Upper lobe of right lung (tissue), 1 donor: ENCODE measurements at places on chromosomes 16 and 17.

GRCh38 chr16:622920-623280 is 7.9 kb upstream of the WFIKKN1 start:
- H3K4me3 ChIP-seq, result no peak overlapping the region
- no peak for DNase-seq
- H3K27ac ChIP-seq, result no peak overlapping the region
- peaks cover 13% of the 10 kb centered on the region for H3K4me1 ChIP-seq
- H3K36me3 ChIP-seq, result peaks cover 11% of the 10 kb centered on the region

- H3K36me3 ChIP-seq, result no peaks in the 10 kb centered on the region
- H3K27ac ChIP-seq, result no peak overlapping the region
- DNase-seq, result no peak
- no peaks in the 10 kb centered on the region for H3K4me1 ChIP-seq
Observed at GRCh38 chr17:45677770-45678169, 106.3 kb upstream of the CRHR1 start.

GRCh38 chr16:13307255-13307654 is 405.9 kb downstream of the SHISA9 start:
- no peak for DNase-seq
- H3K27me3 ChIP-seq, result no peaks in the 10 kb centered on the region
- no peaks in the 10 kb centered on the region for H3K4me1 ChIP-seq
- H3K36me3 ChIP-seq, result no peaks in the 10 kb centered on the region

DNA sequence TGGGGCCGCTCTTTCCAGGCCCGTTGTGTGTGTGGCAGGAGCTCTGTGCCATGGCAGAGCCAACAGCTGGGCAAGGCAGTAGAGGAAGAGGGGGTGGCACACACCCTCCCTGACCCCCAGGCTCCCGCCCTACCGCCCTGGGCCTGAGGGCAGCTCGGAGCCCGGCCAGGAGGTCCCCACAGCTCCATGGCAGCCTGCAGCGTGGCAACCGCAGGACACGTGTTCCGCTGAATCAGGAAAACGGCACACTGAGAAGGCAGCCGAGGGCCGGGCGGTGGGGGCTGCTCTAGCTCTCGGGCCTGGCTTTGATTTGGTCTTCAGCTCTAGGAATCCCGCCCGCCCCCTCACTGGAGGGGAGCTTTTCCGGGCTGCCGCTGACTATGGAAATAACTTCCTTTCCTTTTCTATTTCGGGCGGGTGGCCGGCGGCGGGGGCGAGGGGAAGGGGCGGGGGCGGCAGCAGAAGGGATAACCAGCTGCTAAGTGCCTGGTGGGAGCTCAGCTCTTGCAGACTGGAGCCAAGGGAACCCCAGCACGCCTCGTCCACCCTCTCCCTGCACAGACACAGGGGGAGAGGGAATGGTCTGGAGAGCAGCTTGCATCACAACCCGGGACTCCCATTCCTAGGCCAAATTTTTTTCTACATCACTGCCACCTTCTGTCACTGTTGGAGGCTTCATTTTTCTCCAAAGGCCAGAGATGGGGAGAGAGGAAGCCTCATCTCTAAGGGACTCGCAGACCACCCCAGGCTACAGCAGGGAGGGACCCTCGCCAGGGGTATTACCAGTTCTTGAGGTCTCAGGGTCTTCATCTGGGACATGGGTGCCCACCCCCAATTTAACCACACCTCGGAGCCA is 24.8 kb upstream of the MRPS23 start:
- H3K27ac ChIP-seq, result peak overlapping the region; percentile 80
- H3K4me3 ChIP-seq, result peak overlapping the region; percentile 21
- no peak for DNase-seq
- H3K4me1 ChIP-seq, result peaks cover 39% of the 10 kb centered on the region

DNA sequence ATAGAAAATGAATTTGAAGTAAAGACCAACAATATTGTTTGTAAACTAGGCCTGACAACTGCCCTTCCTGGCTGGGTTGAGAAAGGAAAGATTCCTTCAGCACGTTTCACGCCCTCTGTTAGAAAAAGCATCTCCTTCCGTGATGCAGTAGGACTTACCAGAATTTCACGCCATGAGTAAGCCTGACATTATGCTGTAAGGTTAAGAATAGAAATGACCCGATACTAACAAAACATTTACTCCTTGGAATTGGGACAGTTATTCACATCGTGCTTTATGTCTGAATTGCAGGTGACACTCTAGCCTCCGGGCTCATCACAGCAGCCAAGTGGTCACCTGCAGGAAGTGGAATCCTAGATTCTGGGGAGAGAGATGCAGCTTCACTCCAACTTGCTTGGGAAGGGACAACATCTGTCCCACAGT is 17.5 kb downstream of the MARCHF10 start:
- no peak for DNase-seq
- H3K4me1 ChIP-seq, result no peaks in the 10 kb centered on the region
- H3K27me3 ChIP-seq, result no peaks in the 10 kb centered on the region
- H3K27ac ChIP-seq, result no peak overlapping the region

- H3K27me3 ChIP-seq, result no peaks in the 10 kb centered on the region
- H3K4me3 ChIP-seq, result no peak overlapping the region
- H3K4me1 ChIP-seq, result no peaks in the 10 kb centered on the region
- no peaks in the 10 kb centered on the region for H3K36me3 ChIP-seq
- DNase-seq, result peak; percentile 50
Observed at GRCh38 chr17:79645022-79645776, 34.3 kb upstream of the RBFOX3 start.

DNA sequence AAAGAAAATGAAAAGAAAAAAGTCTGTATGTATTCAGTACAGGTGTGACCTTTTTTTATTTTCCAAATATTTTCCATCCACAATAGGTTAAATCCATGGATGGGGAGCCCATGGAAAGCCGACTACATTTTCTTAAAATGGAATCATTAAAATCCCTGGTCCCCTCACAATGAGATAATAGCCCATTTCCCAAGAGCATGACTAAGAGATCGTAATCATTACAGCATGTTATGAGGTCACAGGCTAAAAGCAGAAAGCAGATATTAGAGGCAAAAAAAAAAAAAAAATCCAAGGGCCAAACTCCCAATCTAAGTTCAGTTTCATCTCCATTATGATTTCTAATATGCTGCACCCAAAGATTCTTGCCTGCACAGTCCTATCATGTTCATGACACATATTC is 44.7 kb downstream of the CYTH1 start:
- H3K4me3 ChIP-seq, result peak overlapping the region; percentile 67
- H3K4me1 ChIP-seq, result peaks cover 51% of the 10 kb centered on the region
- H3K36me3 ChIP-seq, result no peaks in the 10 kb centered on the region
- peak overlapping the region; percentile 89 for H3K27ac ChIP-seq

DNA sequence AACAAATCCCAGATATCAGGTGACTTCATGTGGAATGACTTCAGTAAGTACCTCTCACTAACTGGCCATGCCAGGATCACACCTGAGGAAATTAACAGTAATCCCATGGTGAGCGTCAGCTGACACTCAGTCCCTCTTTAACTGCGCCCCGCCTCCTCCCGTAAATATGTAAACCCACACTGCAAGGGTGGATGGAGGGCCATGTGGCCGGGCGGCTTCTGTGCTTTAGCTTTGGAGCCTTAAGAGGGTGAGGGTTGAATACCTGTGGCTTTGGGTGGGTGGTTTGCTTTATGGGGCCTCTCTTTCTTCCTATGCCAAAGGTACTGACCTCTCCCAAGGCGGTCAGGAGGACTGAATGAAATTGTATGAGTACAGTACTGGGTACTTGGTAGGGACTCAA is 141.7 kb downstream of the MRM1 start:
- H3K36me3 ChIP-seq, result no peaks in the 10 kb centered on the region
- no peaks in the 10 kb centered on the region for H3K4me1 ChIP-seq
- no peak overlapping the region for H3K4me3 ChIP-seq
- H3K27me3 ChIP-seq, result no peaks in the 10 kb centered on the region

DNA sequence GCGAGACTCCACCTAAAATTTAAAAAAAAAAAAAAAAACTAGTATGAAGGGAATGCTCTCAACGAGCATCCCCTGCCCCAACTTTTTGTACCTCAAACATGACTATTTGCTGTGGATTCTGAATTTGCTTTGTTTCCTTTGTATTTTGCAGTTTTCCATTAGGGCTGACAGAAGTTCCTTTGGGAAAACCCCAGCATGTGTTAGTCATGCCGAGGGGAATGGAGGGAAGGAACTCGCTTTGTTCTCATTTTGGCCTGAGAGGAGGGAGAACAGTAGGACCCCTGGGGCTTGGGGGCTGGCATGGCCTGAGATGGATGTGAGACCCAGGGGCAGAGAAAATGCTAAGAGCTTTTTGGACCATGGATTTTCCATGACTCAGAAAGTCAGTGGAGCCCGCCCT is 20.5 kb downstream of the KRT9 start:
- no peaks in the 10 kb centered on the region for H3K36me3 ChIP-seq
- H3K4me1 ChIP-seq, result peaks cover 14% of the 10 kb centered on the region
- H3K27me3 ChIP-seq, result no peaks in the 10 kb centered on the region

DNA sequence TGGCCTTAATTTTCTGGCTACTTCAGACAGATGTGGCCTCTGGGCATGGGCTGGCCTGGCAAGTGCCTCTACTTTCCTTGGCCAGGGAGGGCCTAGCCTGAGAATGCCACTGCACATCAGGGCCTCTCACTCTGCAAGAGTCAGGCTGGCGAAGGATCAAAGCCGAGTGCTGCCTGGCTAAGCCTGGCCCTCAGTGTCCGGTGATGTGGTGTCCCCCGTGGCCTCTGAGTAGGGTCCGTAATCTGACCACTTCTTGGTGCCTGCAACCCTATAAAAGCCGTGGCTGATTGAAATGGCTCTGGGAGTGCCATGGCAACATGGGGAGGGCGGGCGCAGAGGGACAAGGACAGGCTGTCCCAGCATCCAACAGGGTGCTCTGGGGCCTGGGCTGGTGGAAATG is 30.2 kb downstream of the TBX4 start:
- H3K27me3 ChIP-seq, result no peaks in the 10 kb centered on the region
- no peak overlapping the region for H3K4me3 ChIP-seq
- H3K36me3 ChIP-seq, result no peaks in the 10 kb centered on the region
- no peak for DNase-seq
- no peak overlapping the region for H3K27ac ChIP-seq

GRCh38 chr17:83088909-83089308 is 9.5 kb downstream of the METRNL start:
- H3K36me3 ChIP-seq, result peaks cover 40% of the 10 kb centered on the region
- H3K4me1 ChIP-seq, result peaks cover 52% of the 10 kb centered on the region
- H3K27ac ChIP-seq, result no peak overlapping the region
- H3K27me3 ChIP-seq, result no peaks in the 10 kb centered on the region

DNA sequence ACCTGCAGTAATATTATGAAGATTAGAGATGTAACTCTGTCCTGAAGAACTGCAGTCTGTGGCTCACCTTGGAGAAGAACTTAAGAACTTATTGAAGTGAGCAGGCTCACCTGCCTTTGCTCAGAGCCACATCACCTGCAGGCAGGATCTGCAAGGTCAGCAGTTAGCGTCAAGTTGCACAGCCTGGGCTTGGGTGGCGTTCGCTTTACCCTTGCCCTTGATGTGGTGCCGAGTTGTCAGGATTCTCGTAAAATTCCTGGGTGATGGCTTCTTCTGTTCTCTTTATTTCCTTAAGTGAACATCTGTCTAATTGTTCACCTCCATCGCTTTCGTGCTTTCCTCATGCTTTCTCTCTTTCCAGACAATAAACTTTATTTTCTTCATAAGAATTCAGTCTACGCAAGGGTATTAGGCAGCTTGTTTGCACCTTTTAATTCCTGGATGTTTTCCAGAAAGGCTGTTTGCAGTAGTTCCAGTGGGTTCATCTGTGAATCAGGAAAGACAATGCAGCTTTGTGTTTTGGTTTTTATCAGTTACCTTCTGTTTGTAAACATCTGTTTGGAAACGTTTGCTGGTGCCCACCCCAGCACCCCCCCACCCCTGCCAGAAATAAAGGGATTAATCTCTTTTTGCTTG is 254.3 kb downstream of the WWOX start:
- no peaks in the 10 kb centered on the region for H3K36me3 ChIP-seq
- no peak for DNase-seq
- H3K4me3 ChIP-seq, result no peak overlapping the region
- no peaks in the 10 kb centered on the region for H3K27me3 ChIP-seq
- no peak overlapping the region for H3K27ac ChIP-seq

DNA sequence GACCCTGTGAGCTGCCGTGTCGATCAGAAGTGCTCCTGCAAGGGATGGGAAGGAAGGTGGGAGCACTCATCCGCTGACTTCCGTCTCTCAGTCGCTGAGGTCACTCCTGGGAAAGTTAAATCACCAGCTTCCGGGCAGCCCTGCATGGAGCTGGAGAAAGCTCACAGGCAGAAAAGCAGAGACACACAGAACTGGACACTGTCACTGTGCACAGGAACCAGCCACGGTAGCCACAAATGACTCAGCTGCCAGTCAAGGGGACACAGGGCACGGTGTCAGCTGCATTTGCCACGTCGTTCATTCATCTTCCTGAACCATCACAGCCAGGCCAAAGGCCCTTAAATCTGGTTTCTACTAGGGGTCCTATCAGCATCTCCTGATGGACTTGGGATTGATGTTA is 226.4 kb upstream of the PSMD7 start:
- H3K27ac ChIP-seq, result no peak overlapping the region
- no peak for DNase-seq
- H3K36me3 ChIP-seq, result no peaks in the 10 kb centered on the region
- no peaks in the 10 kb centered on the region for H3K4me1 ChIP-seq
- H3K4me3 ChIP-seq, result no peak overlapping the region

DNA sequence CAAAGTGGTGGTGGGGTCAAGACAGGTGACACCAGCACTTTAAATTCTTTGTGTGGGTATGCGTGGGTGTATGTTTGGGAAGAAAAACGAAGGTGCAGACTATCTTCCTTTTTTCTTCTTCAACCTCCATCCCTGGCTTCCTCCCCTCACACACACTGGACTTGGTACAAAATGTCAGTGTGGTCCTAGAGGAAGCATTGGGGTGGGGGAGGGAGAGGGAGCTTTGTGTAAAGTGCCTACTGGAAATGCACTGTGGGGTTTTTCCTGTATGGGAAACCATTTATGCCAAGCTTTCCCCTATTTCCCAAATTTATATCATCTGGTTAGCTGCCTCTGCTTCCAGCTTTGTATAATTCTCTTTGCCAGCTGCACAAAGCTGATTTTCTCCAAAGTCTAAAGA is 44.4 kb downstream of the SLFN12L start:
- no peak overlapping the region for H3K27ac ChIP-seq
- H3K4me1 ChIP-seq, result peaks cover 4% of the 10 kb centered on the region
- no peak for DNase-seq
- H3K4me3 ChIP-seq, result no peak overlapping the region

DNA sequence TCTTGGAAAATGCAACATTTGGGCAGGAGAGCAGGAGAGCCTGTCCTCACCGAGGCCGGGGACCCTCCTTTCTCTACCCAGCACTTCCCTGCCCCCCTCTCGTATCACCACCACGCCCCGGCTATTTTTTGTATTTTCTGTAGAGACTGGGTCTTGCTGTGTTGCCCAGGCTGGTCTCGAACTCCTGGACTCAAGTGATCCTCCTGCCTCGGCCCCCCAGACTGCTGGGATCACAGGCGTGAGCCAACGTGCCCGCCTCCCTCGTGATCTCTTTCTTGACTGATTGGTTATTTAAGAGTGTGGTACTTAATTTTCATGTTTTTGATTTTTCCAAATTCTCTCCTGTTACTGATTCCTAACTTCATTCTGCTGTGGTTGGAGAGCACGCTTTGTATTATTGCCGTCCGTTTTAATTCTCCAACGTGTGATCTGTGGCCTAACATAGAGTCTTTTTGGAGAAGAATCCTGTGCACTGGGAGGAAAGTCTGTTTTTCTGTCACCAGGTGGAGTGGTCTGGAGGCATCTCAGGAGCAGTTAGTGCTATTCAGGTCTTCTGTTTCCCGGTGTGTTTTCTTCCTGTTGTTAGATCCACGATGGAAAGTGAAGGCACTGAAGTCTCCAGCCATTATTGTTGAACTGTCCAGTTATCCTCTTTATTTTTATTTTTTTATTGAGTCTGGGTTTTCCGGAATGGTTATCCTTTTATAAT is 40.4 kb downstream of the ZNF778 start:
- H3K4me3 ChIP-seq, result peak overlapping the region; percentile 45
- no peak for DNase-seq
- peak overlapping the region; percentile 11 for H3K27ac ChIP-seq
- no peaks in the 10 kb centered on the region for H3K36me3 ChIP-seq
- H3K4me1 ChIP-seq, result peaks cover 18% of the 10 kb centered on the region
